NCI-H446 (cell line): ENCODE measurements at places on chromosomes 11 and 22.

- no peak for DNase-seq
These were observed 59.6 kb upstream of the SHANK2 start for GRCh38 chr11:71311928-71312510.

DNA sequence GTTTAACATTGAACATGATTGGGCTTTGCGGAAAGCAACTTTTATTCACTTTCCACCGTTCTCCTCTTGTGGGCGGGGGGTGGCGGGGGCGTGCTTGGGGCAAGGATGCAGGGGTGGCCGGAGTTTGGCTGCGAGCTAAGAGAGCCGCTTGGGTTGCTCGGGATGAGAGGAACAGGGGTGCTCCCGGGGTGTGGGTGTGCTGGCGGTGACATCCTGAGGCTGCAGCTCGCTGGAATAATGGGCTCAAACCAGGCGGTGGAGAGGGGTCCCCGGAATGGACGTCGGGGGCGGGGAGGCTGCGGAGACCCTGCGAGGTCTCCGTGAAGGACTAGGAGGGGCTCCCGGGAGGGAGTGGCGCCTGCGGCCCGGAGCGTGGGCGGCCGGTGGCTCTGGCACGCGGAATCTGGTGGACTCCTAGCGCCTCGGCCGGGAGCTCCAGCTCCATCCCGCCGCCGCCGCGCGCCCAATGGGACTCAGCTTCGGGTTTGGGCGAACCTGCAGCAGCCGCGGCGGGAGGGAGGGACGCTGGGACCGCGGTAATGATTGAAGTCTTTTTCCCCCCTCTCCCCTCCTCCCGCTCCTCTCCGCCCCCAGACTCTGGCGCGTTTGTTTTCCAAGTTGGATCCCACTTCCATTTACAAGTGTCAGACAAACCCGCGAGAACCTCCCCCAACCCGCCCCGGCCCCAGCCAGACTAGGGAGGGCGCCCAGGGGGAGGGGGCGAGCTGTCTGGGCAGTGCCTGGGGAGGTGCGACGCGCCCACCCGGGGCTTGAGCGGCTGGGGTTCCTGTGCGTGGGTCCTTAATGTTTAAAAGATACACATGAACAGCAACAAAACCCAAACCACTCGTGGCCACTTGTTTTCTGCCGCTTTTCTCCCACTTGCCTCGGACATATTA, 2.0 kb downstream of the FAT3 start:
- no peak for DNase-seq

GRCh38 chr11:115939731-115940421, 435.7 kb upstream of the CADM1 start:
- no peak for DNase-seq

DNA sequence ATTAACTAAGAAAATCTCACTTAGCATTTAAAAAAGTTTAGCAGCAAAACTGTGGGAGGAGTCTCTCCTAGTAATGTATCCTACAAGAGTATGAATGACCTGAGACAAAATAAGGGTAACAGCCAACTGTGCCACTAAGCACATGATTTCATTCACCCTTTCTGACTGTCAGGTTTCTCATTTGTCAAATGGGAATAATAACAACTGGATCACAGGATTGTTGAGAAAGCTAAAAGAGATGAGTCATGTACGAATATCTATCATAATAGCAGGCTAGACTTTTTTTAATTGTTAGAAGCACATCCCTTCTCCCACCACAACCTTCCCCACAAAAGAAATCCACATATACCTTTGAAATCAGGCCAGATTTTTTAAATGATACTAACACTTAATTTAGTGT, 39.5 kb downstream of the MTMR2 start:
- no peak for DNase-seq

- DNase-seq, result no peak
These were observed 210.8 kb downstream of the PGR start for GRCh38 chr11:100918551-100919500.

DNA sequence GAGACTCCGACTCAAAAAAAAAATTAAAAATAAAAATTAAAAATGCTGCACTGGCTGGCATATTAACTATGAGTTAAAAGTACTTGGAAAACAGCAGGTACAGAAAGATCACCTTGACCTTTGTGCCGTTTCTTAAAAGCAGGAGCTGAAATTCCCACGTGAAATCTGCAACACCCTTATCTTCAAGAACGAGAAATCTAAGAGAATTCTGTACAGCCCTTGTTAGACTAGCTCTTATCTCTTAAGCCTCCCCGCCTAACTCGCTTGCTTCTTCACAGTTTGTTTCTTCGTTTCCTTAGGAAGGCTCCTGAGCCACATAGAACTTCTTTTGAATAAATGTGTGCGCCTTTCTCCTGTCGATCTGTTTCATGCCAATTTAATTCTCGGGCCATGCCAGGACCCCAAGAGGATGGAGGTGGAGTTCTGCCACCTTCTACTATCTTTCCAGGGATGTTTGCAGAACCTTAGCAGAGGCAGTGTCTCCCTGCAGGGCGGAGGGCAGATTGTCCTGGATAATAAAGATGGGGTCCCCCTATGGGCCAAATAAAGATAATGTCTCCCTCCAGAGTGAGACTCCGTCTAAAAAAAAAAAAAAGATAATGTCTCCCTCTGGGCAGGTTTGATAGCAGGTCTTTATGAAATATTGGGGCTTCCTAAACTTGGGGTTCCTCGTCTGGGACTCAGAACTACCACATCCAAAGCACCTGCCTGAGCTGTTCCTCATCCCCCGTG, 27.4 kb upstream of the SYT8 start:
- DNase-seq, result no peak

GRCh38 chr11:15967966-15968365, 388.4 kb downstream of the SOX6 start:
- no peak for DNase-seq

DNA sequence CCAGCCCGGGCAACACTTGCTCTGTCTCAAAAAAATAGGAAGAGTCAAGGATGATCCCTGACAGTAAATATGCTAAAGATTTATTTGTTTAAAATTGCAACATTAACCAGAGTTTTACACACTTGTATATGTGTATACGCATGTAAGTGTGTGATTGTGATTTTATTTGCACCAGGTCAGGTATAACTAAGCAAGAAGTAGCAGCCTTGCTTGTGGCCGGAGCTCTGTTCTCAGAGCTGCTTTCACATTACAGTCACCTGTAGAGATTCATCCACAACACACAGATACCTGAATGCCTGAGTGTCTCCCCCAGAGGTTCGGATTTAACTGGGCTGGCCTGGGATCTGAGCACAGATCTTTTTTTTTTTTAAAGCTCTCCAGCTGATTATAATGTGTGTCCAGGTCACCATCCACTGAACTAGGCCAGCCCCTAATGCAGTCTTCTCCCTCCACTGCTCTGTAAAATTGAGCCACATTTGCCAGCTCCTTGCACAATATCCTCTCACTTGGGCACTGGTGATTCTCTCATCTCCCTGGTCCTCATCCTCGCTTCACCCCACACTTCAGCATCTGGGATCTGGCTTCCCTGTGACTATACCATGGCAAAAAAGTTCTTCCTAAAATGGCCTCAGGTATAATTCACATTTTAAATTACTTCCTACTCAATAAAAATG, 48.3 kb downstream of the LIF start:
- no peak for DNase-seq

GRCh38 chr11:82671451-82671850, 62.2 kb downstream of the FAM181B start:
- no peak for DNase-seq

GRCh38 chr11:101866619-101867491, 48.0 kb upstream of the CEP126 start:
- DNase-seq, result no peak

- no peak for DNase-seq
These were observed 22.1 kb downstream of the FAM76B start for GRCh38 chr11:95767498-95767897.

GRCh38 chr11:66495401-66495854, 15.0 kb upstream of the BBS1 start:
- DNase-seq, result no peak

- DNase-seq, result no peak
These were observed 5.0 kb upstream of the UBQLNL start for GRCh38 chr11:5521540-5521939.

DNA sequence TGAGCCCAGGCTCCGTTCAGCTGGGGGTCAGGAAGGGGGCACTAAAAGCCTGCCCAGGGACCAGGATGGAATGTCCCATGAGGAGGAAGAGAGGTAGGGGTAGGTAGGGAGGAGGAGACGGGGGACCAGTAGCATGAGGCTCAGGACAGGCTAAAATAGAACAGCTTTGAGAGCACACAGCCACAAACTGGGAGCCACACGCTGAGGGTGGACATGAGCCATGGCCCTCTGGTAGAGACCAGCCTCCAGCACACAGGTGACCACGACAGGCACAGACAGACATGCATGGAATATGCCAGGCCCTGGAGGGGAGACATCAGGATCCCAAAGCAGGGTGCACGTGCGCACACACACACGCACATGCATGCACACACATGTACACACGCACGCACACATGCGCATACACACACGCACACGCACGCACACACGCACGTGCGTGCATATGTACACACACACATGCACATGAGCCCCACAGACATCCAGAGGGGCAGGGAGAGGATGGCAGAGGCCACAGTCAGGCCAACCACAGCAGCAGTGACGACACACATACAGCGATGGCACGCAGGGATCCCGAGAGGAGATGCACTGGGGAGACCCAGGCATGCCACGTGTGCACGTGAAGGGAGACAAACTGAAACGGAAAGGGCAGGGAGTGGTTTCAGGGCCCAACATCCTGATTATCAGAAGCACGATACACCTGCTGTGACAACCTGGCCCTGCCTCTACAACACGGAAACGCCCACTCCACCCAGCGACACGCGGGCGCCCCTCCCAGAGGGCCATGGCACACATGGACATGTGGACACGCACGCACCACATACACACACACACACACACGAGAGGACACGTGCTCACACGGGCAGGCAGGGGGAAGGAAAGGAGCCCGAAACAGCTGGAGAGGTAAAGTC, 25.7 kb downstream of the LRRC10B start:
- DNase-seq, result no peak

DNA sequence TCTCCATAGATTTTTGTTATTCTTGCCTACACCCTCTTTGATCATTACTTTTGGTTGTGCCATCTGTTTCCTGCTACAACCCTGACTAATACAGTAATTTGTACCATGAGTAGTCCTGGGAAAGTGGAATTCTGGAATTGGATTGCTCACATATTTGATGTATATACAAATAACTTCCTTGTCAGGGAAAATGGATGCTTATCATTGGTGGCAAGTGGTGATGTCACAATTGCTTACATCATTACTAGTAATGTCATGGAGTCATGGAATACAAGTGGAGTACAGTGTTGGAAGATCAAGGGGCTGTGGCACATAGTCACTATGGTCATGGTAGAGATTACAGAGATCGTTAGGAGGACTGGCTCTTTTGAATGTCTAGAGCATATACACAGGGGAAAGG, 24.4 kb downstream of the AASDHPPT start:
- no peak for DNase-seq

DNA sequence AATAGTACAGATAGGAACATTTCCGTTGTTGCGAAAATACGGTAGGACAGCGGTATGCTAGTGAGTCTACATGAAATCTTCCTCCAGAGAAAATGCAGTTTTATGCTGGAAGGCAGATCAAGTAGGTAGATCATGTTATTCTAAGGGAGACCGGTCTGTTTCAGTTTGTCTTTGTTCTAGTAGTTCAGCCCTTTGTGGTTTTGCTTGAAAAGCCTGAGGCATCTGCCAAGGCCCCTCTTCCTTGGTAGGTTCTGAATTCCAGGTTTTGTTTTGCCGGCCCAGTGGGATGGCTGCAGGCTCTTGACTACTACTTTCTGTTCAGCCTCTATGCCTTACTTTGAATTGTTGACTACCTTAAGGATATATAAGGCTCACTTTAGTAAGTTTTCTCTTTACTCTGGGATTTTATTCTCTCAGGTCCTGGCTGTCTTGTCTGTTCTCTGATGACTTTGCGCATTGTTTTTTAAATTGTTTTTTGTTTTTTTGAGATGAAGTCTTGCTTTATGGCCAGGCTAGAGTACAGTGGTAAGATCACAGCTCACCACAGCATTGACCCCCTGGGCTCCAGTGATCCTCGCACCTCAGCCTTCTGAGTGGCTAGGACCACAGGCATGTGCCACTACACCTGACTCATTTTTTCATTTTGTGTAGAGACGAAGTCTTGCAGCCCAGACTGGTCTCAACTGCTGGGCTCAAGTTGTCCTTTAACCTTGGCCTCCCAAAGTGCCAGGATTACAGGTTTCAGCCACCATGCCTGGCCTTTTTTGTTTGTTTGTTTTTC, 53.7 kb downstream of the HIPK3 start:
- no peak for DNase-seq

DNA sequence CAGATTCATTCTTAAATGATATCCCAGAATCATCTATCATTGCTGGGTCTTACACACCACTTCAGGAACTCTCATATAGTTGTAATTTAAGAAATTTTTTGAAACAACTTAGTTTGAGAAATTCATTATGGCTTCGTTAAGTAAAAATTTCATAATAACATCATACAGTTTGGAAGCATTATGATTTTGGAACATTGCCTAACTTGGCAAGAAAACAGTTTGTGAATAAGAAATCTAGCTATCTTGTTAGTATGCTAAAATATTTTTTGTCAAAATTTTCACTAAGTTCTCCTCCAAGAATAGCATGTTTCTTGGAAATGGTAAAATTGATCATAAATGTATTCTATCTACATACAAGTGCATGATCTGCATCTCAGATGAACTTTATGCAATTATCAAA, 217.7 kb downstream of the CNTN5 start:
- DNase-seq, result no peak

- DNase-seq, result no peak
These were observed 338.6 kb downstream of the SHANK2 start for GRCh38 chr11:70913715-70914231.

GRCh38 chr11:83678831-83679584, 392.8 kb upstream of the CCDC90B start:
- no peak for DNase-seq

GRCh38 chr11:46489656-46490560, 98.3 kb upstream of the CHRM4 start:
- peak; percentile 6 for DNase-seq

GRCh38 chr11:10518891-10519290, 22.1 kb downstream of the RNF141 start:
- DNase-seq, result no peak

- DNase-seq, result no peak
These were observed 37.7 kb upstream of the BLID start for GRCh38 chr11:122153746-122154145.

DNA sequence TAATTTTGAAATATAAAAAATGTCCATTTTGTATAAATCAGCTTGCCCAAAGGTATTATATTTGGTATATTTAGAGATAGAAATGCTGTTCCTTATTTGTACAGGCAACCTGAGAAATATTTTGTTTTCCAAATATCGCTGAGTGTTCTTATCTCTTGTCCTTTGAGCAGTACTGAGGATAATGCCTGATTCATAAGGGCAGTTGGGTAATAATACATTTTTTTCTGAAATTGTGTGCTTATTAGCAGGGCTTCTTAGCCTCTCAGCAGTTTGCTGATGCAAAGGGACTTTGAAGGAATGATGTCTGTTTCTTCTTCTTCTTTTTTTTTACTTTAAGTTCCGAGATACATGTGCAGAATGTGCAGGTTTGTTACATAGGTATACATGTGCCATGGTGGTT, 69.1 kb downstream of the LDLRAD3 start:
- no peak for DNase-seq

GRCh38 chr22:44153710-44154109, 27.0 kb upstream of the PARVG start:
- DNase-seq, result no peak
